CD4-positive, alpha-beta T cell treated with Interleukin-4 for 4 hours (primary cell): ENCODE measurements at places on chromosomes 16 and 17.

DNA sequence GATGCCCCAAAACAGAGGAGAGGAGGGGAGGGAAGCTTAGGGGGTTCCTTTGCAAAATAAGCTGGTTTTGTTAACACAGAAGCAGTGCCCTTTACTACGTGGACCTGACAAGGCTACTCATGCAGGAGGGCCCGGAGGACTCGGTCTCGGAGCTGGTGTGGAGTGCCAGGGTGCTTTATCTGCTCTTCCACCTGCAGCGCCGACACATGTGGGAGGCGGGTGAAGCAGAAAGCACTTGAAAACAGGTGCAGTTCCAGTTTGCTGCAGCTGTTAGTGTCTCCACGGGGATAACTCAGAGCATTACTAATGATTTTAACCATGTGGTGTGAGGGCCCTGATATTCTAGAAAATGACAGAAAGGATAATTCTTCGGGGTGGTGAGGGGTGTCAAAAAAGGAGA is 35.0 kb upstream of the MNT start:
- no peak for DNase-seq

GRCh38 chr17:76499267-76499667 is 2.0 kb downstream of the RHBDF2 start:
- DNase-seq = no peak

- DNase-seq = peak; percentile 57
These were observed 4.7 kb upstream of the GFAP start for GRCh38 chr17:44919885-44920564.

DNA sequence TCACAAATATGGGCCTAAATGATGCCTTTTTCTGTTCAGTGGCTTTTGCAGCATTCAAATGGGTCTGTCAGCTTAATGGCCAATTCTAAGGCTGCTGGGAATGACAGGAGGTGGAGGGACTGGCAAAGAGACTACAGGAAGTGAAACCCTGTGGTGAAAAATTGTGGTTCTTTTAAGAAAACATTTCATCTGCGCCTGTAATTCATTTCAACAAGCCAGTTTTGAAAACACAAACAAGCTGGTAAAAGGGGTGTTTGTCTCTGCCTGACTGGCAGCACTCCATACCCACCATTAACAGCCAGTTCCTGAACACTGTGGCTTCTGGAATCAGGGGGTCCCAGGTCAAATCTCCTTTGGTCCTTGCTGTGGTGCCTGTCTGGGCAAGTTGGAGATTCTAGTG is 3.6 kb upstream of the KDM8 start:
- DNase-seq = peak; percentile 64

DNA sequence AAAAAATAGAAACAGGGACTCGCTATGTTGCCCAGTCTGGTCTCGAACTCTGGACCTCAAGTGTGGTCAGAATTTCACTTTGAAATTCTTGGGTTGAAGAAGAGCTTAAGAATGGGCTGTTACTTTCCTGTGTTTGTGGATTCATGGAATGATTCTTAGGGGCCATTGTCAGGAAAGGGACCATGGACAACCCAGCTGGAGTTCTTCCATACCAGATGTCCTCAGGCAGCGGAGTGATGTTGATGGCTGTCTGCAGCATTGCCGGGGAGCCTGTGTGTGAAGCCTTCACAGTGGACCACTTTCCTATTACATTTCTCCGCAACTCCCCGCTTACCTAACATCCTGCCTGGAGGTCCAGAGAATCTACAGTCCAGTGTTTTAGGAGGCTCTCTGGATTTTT is 145.9 kb downstream of the CLEC16A start:
- no peak for DNase-seq

- DNase-seq = no peak
These were observed 3.1 kb upstream of the AP2B1 start for GRCh38 chr17:35584061-35584460.

- DNase-seq = no peak
These were observed 98.8 kb downstream of the WWOX start for GRCh38 chr16:78198288-78198687.

DNA sequence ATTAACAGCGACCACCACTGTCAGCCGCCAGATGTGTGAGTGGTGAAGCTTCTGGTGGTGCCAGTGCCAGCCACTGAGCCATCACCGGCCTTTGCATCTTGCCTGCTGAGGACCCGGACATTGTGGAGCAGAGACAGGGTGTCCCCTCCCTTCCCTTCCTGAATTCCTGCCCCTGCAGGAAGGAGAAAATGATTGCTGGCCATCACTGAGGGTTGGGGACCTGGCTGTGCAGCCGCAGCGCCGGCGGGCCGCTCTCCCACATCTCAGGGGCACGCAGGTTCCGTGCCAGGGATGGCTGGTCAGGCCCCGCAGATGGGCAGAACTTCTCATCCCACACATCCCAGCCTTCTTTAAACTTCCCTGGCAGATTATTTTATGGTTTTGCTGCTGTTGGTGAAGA is 56.5 kb downstream of the RPTOR start:
- no peak for DNase-seq

DNA sequence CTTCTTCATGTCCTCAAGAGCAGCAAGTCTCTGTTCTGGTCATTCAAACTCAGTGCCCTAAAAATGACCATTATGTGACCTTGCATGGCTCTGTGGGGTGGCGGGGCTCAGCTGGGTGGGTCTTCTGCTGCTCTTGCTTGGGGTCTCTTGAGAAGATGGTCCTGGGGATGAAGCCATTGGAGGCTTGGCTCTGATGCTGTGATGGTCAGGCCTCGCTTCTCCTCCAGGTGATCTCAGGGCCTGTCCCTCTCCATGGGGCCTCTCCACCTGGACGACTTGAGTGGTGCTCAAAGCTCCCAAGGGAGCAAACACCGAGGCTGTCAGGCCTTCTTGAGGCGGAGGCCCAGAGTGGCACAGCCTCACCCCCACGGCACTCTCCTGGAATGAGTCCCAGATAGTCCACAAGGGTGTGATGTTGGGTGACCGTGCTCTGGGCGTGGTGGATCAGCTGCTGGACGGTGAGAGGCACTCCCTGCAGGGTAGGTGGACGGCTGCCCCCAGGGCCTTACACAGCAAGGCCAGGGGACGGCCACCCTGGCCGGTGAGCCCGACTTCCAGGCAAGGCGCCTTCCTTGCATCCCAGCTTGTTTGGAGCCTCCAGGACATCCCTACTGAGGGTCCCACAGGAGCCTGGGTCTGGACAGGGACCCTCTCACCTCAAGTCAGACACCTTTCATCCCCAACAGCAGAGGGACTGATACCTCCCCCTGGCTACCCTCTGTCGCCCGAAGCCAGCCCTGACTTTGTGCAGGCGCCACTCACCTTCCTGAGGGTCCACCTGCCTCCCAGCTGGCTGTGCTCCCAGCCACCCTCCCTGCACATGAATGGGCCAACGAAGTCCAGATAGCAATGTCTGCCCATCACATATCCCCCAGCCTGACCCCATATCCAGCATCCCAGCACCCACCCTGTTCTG is 48.7 kb downstream of the USP22 start:
- DNase-seq = no peak

- DNase-seq = no peak
These were observed 95.8 kb downstream of the TBC1D16 start for GRCh38 chr17:79939755-79940458.

DNA sequence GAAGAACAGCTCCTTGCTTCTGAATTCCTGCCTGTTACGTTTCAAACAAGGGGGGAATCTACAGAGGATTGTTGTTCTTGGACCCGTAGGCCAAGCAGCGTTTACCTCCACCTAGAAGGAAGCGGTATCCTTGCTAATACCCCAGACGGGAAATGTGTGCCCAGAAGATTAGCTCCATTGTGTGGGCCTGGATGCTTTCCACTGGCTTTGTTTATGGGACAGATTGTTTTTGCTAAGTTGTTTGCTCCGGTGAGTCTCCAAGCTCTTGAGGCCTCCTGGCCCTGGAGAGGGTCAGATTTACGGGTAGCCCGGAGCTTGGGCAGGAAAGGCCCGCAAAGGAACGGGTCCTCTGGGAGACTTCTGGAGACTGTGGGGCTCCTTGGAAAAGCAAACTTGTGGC is 28.4 kb upstream of the MRTFB start:
- DNase-seq = no peak

DNA sequence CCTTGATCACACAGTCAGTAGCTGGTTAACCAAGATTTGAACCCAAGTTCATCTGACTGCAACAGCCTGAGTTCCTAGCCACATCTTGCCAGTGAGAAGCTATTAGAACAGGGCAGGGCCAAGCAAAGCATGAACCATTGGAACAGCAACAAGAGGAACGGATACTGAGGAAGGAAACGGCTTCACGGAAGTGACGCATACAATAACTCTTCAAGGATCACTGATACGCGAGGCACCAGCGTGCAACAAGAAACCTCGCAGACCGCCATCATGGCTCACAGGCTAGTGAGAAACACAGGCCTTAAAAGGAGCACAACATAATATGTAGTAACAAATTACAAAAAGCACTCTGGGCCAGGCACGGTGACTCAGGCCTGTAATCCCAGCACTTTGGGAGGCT is 114.9 kb downstream of the CDYL2 start:
- no peak for DNase-seq

- DNase-seq = no peak
These were observed 17.7 kb upstream of the STH start for GRCh38 chr17:45981306-45981705.

DNA sequence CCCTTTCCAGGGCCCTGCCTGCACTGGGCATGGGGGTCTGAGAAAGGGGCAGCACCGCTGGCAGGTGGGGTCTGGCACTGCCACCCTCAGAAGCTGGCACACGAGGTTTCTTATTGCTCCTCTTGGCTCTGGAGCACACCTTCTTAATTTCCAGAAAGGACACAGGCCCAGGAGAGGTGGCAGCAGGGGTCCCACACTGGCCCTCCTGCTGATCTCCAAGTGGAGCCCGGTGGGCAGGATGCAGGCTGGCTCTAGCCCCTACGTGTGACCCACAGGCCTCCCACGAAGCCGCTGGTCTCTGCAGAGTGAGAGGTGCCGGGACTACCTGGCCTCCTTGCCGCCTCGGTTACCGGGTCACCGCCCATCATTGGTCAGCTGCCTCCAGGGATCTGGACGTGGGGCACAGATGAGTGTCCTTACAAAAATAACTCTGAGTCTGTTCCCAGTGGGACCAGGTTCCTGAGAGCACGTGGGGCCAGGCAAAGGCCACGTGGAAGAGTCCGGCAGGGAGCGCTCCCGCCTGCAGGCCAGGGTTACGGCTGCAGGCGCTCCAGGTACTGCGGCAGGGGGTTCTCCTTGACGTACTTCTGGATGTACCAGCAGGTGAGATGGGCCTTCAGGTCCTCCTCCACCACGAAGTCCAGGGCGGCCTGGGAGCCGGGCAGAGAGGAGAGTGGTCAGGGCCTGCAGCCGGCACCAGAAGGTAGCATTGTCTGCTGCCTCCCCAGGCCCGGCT is 10.3 kb downstream of the NATD1 start:
- no peak for DNase-seq

- no peak for DNase-seq
These were observed 2.0 kb downstream of the CACNA1H start for GRCh38 chr16:1154887-1155331.

GRCh38 chr17:63421681-63422645 is 24.1 kb downstream of the CYB561 start:
- DNase-seq = no peak

- DNase-seq = no peak
These were observed 248.7 kb upstream of the KIF2B start for GRCh38 chr17:53574038-53574437.

DNA sequence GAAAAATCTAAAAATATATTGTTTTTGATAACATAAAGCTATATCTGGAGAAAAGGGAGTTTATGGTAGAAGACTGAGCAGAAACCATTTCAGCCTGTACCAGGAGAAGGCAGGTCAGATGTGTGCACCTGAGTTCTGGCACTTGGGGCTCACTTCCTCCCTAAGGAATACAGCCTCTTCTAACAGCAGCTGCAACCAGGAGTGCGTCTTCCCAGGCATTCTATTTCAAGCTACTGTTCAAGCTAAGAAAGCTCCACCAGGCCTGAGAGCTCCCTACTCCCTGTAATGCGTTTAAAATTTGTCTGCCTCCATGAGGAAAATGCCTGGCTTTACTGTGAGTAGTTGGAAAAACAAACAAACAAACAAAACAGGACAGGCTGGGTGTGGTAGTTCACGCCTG is 96.1 kb downstream of the ZNF778 start:
- no peak for DNase-seq

- no peak for DNase-seq
These were observed 23.4 kb downstream of the ACSM1 start for GRCh38 chr16:20673882-20674683.

DNA sequence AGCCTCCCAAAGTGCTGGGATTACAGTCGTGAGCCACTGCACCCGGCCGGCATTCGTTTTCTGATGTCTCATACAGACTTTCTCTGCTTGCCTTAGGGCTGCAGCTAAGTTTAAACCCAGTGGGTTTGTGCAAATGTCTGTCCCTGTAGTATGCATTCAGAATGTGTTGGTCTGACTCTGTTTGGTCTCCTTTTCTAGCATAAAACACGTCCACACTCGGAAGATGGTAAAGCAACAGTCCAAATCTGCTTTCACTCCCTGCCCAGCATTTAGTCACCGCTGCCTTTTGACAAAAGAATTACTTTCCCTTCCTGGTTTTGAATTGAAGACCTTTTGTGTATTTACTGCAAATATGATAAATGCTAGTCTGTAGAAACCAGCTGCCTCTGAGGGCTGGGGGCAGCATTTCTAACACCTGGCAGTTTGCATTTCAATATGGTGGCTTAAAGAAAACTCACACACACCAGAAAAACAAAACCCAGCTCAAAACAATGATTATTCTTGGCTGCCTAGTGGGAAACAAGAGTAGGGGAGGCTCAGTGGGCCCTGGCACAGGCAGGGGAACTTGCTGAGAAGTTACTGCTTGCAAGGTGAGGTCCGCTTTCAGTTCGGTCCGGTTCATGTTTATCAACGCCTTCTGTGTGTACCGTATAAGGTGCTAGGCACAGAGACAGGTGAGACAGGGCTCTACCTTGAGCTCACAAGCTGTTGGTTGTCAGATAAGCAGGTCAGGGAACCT is 56.9 kb downstream of the MSI2 start:
- DNase-seq = no peak

DNA sequence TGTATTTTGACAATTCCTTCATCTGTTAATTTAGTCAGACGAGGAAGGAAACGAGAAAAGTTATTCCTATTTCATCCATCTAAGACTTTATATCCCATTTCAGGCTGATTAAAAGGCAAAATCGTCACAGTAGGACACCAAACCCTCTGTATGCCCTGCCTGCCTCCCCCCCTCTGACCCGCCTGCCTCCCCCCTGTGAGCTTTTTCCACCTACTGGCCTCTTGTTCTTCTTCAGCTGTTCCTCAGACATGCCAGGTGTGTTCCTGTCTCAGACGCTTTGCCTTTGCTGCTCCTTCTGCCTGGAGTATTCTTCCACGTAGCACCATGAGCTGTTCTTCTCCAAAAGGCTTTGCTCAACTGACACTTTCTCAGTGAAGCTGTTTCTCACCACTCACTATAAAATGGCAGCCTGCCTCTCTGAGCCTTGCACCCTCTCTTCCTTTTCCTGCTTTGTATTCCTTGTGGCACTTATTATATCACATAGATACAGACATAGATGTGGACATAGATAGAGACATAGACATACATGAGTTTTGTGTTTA is 723.4 kb downstream of the MAF start:
- no peak for DNase-seq

- no peak for DNase-seq
These were observed 14.8 kb upstream of the ZFP90 start for GRCh38 chr16:68524069-68524820.
